Stimulated activated CD4-positive, alpha-beta T cell treated with anti-CD3 and anti-CD28 coated beads, Interleukin-1b, Interleukin-23, amount 100 ng/mL, for 1 hour (primary cell): ENCODE measurements at places on chromosomes 5 and 9.

DNA sequence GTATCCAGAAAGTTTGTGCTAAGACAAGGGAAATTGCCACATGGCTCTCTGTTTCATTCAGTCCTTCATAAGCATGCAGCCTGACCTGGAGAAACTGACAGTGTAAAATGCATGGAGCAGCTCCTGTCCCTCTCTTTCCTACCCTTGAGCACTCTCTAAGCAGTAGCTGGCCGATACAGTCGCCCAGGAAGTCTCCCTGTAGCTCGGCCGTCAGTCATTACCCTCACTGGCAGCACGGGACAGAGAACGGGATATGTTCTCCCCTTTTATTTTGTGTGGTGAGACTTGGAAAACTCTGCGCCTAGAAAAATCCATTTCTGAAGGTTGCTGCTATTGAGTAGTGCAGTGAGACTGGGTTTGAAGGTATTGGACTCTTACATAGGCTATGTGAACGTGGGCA lies 56.8 kb upstream of the KCNMB1 start:
- DNase-seq = no peak

DNA sequence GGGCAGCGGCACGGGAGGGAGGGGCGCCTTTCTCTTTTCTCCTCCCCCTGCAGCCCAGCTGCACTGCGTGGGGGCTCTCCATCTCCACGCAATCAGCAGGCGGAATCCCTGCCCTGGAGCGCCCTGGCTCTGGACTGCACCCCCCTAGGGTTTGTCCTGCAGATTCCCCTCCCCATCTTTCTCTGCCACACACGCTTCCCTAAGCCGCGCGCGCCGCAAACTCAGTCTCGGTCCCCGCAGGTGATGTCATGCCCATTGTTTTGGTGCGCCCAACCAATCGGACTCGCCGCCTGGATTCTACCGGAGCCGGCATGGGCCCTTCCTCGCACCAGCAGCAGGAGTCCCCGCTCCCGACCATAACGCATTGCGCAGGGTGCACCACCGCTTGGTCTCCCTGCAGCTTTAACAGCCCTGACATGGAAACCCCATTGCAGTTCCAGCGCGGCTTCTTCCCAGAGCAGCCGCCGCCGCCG lies at the start of gene KCNN2:
KCNN2 (plus strand) TSS at position 347 of the 473 bp plus-strand sequence; CDS start at position 417, 70 bp downstream.
- DNase-seq = no peak

GRCh38 chr5:82521431-82522051 lies 243.4 kb upstream of the RPS23 start:
- DNase-seq = no peak

DNA sequence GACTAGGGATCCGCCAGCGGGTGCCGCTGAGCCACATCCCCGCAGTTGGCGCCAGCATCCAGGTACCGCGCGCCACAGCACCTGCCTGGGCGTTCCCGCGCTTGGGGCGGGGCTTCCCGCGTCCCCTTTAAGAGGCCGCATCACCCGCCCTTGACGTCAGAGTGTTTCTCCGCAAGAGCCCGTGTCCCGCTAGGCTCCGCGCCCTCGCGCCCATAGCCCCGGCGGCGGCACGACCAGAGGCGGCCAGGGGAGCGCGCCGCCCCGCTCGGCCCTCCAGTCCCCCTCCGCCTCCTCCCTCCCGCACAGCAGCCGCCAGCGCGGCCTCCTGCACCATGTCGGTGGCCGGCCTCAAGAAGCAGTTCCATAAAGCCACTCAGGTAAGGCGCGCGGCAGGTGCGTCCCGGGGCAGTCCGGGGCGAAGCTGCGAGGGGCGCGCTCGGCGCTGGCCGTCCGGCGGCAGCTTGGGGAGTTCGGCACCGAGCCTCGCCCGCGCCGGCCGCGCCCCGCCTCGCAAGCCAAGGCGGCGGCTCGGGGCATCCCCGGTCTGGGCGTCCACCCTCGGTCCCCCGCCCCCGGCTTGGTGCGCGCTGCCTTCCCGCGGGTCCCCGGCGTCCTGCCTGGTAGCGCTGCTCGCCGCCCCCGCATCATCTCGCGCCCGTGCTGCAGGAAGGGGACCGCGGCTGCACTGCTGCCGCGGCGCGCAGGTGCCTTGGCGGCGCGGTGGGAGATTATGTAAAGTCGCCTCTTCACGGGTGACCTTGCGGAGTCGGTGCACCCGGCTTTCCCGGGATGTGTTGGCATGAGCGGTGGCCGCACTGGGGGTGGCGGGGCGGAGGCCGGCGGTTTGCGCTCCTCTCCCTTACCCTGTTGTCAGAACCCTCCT lies at the start of gene SH3GL2:
SH3GL2 (plus strand) TSS at position 156 of the 883 bp plus-strand sequence.
- DNase-seq = no peak

GRCh38 chr5:77852068-77852513 lies 76.0 kb upstream of the TBCA start:
- DNase-seq = no peak

- no peak for DNase-seq
Measured at GRCh38 chr9:19999491-20000057, 210.7 kb upstream of the SLC24A2 start.
